ENCODE measurements at places on chromosomes 12 and 14.

DNA sequence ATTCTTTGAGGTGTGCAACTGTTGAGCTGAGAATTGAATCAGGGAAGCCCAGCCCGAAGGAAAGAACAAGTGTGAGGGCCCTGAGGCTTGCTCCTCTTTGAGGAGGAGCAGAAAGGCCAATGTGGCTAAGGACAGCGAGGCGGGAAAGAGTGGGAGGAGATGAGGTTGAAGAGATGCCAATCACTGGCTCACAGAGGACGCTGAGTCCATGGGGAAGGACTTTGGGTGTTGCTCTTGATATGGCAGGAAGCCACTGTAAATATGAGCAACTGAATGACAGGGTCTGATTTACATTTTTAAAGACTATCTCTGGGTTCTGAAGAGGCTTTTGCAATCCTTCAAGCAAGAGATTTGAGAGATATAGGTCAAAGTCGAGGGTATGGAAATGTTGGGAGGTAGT is 3.3 kb upstream of the APPL2 start:
- H3K27ac ChIP-seq: no peak overlapping the region
- H3K4me3 ChIP-seq: no peak overlapping the region
- H3K36me3 ChIP-seq: no peaks in the 10 kb centered on the region
- H3K27me3 ChIP-seq: no peaks in the 10 kb centered on the region
- DNase-seq: no peak
- H3K4me1 ChIP-seq: peaks cover 11% of the 10 kb centered on the region

- H3K27me3 ChIP-seq: no peaks in the 10 kb centered on the region
- no peak for DNase-seq
- no peak overlapping the region for H3K4me3 ChIP-seq
- H3K36me3 ChIP-seq: no peaks in the 10 kb centered on the region
- H3K27ac ChIP-seq: no peak overlapping the region
- peaks cover 35% of the 10 kb centered on the region for H3K4me1 ChIP-seq
Measured at GRCh38 chr12:6685814-6686213, 3.4 kb downstream of the ZNF384 start.

- no peak overlapping the region for H3K27ac ChIP-seq
- peaks cover 38% of the 10 kb centered on the region for H3K27me3 ChIP-seq
- peaks cover 9% of the 10 kb centered on the region for H3K4me1 ChIP-seq
Measured at GRCh38 chr12:125191361-125192087, 126.3 kb downstream of the AACS start.

GRCh38 chr12:21428241-21428640 is 9.2 kb upstream of the PYROXD1 start:
- DNase-seq: no peak
- no peaks in the 10 kb centered on the region for H3K27me3 ChIP-seq
- no peak overlapping the region for H3K27ac ChIP-seq
- H3K4me1 ChIP-seq: no peaks in the 10 kb centered on the region
- H3K36me3 ChIP-seq: no peaks in the 10 kb centered on the region

DNA sequence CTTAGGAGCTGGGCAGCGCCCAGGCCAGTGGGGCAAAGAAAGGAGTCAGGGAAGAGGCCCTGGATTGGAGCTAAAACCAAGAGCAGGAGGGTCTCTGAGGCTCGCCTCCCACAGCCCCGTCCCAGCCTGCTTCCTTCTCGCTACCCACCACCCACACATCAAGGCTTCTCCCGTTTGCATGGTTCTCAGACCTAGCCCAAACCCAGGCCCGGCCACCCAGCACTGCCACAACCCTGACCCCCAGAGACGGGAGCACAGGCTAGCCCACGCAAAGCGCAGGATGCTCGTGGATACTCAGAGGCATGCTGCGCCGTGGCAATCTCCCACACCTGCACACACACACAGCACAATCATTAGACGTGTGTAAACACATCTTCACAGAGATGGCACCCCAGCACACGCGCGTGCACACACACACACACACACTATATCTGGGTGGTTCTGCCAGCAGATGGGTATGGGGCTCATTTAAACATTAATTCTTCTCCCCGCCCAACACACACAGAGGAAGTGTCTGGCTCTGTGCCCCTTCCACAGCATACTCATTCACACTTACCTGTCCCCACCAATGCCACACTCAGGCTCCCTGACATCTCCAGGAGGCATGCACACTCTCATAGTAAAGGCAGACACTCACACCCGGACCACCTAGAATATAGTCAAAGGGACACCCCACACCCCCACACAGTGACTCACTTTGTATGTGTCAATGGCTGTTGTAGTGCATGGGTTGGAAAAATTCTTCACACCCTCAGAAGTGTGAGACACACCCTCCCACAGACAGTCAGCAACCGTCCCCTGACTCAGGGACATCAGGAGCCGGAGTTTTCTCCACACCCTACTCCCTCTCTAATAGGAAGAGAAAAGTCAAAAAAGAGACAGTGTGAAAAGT is 1.1 kb downstream of the CARMIL3 start:
- peak overlapping the region; percentile 62 for H3K4me3 ChIP-seq
- peaks cover 16% of the 10 kb centered on the region for H3K4me1 ChIP-seq
- no peaks in the 10 kb centered on the region for H3K27me3 ChIP-seq
- DNase-seq: peak; percentile 9

DNA sequence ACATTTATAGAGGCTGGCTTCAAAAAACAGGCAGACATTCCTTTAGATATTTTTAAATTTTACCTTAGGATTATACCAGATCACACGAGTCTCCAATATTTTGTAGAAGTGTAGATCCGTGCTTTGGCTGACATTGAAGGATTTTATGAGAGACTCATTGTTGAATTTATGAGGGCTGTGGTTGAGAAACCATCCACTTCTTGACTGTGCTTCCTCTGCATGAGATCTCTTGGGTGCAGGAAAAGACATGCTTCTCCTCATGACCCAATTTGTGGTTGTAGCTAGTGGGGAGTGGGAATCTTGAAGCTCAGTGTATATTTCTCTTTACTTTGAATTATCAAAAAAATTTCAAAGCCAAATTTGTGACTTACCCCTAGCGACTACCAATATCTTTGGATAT is 36.7 kb upstream of the NKX2-8 start:
- no peaks in the 10 kb centered on the region for H3K4me1 ChIP-seq
- H3K36me3 ChIP-seq: no peaks in the 10 kb centered on the region
- H3K27me3 ChIP-seq: no peaks in the 10 kb centered on the region
- no peak for DNase-seq
- H3K4me3 ChIP-seq: no peak overlapping the region

DNA sequence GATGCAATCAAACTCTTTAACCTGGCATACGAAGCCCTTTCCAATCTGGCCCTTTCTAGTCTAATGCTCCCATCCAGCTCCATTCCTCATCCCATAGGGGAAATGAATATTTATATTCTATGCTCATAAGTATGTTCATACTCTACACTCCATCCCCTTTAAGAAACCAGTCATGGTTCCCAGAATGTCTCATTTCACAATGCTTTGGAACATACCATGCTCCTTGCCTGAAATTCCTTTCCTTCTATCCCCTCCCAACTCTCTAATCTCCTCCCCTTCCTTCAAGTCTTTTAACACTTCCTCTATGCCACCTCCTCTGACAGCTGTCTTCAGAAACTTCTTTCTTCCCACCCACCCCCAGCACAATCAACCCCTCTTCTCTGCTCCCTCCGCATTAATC is 207.0 kb upstream of the CAND1 start:
- H3K4me1 ChIP-seq: no peaks in the 10 kb centered on the region
- no peak for DNase-seq
- H3K4me3 ChIP-seq: no peak overlapping the region
- no peaks in the 10 kb centered on the region for H3K36me3 ChIP-seq
- H3K27me3 ChIP-seq: no peaks in the 10 kb centered on the region

GRCh38 chr12:103698752-103699560 is 111.9 kb downstream of the STAB2 start:
- H3K27ac ChIP-seq: no peak overlapping the region
- no peak for DNase-seq
- no peak overlapping the region for H3K4me3 ChIP-seq
- H3K36me3 ChIP-seq: no peaks in the 10 kb centered on the region
- H3K4me1 ChIP-seq: peaks cover 11% of the 10 kb centered on the region
- no peaks in the 10 kb centered on the region for H3K27me3 ChIP-seq

DNA sequence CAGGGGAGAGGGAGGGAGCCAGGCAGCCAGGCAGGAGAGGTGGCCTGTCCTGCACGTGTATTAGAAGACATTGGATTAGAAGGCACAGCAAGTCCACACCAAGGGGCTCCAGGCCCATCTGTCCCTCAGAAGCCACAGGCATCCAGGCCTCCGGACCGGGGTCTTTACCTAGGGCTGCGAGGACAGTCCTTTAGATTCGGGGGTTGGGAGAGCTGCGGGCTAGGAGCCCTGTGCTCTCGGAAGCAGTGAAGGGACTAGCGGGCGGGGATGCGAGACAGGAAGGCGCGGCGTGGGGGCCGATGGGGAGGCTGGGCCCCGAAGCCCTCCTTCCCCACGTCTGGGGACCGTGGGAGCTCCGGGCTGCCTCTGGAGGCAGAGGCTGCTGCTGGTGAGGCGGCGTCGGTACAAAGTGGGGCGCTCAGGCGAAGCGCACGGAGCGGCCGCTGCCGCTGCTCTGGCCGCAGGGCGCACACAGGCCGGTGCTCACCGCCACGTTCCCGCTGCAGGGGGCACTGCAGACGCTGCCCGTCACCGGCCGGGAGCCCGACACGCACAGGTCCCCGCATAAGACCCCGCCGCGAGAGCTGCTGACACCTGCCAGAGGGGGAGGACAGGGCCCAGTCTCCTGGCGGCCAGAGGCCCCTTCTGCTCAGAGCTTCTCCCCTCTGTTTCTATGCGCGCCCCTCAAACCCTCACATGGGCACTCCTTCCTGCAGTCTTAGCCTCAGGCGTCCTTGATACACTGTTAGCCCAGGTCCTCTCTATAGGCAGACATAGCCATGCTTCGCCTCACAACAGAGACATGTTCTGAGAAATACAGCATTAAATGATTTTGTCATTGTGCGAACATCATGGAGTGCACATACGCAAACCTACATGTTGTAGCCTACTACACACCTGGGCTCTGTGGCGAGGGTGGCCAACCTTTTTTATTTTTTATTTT is 17.3 kb downstream of the KRT7 start:
- H3K4me3 ChIP-seq: no peak overlapping the region
- no peaks in the 10 kb centered on the region for H3K27me3 ChIP-seq
- peaks cover 4% of the 10 kb centered on the region for H3K36me3 ChIP-seq
- no peak overlapping the region for H3K27ac ChIP-seq
- DNase-seq: peak; percentile 12

GRCh38 chr14:56137453-56137807 is 19.2 kb downstream of the PELI2 start:
- H3K4me3 ChIP-seq: no peak overlapping the region
- H3K36me3 ChIP-seq: no peaks in the 10 kb centered on the region
- no peak overlapping the region for H3K27ac ChIP-seq
- DNase-seq: no peak
- H3K4me1 ChIP-seq: peaks cover 15% of the 10 kb centered on the region

GRCh38 chr12:79023261-79023660 is 158.7 kb downstream of the SYT1 start:
- no peaks in the 10 kb centered on the region for H3K4me1 ChIP-seq
- H3K4me3 ChIP-seq: no peak overlapping the region
- no peak overlapping the region for H3K27ac ChIP-seq

GRCh38 chr14:37874429-37875109 is 279.1 kb downstream of the TTC6 start:
- no peaks in the 10 kb centered on the region for H3K4me1 ChIP-seq
- H3K36me3 ChIP-seq: no peaks in the 10 kb centered on the region
- no peaks in the 10 kb centered on the region for H3K27me3 ChIP-seq

DNA sequence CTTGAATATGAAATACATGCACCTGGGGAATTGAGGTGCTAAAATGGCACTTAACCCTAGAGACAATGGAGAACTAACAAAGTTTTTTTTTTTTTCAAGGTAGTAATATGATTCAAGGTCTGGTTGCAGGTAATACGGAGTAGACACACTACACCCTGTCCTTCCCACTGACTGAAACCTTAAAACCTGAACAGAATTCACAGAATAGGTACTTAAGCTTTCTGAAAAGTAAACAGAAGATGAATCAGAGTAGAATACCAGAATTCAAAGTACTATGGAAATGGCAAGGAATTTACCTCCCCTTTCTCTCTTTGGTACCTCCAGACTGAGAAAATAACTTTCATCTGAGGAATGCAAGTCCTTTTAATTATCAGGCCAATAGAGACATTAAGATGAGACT is 87.2 kb downstream of the PAPLN start:
- H3K27ac ChIP-seq: no peak overlapping the region
- H3K4me3 ChIP-seq: no peak overlapping the region
- H3K4me1 ChIP-seq: peaks cover 13% of the 10 kb centered on the region
- DNase-seq: no peak
- H3K36me3 ChIP-seq: peaks cover 11% of the 10 kb centered on the region

DNA sequence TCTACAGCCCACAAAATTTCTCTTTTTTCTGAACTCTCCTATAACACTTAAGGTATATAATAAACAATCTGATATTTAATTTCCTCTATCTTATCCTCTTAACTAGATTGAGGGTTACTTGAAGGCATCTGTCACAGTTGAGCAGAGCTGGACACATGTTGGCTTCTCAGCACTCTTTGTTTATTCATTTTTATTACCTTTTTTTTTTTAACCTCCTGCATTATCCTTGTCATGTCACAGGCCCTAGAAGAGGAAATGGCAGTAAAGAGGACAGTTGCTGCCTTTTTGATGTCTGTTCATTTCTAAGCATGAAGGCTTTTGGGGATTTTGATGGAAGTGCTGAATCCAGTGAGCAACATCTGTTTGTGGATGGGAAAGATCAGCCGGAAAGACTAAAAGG is 32.5 kb upstream of the EVL start:
- peaks cover 43% of the 10 kb centered on the region for H3K4me1 ChIP-seq
- H3K4me3 ChIP-seq: no peak overlapping the region
- H3K27ac ChIP-seq: peak overlapping the region; percentile 13
- H3K36me3 ChIP-seq: no peaks in the 10 kb centered on the region
- DNase-seq: no peak

DNA sequence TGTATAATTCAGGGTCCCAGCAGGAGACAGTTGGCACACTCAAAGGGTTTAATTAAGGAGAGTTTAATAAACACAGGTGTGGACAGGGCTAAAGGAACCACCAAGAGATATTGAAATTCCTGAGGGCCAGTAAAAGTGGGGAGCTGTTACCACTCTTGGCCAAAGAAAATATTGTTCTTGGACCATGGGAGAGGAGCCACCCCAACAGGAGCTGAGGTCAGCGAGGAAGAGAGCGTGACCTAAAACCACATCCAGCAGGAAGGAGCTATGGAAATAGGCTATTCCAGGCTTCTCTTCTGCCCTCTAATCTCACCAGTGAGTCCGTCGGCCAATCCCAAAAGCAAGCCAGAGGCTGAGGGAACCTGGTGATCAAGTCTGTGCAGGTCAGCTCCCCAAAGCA is 390.8 kb downstream of the MED13L start:
- no peaks in the 10 kb centered on the region for H3K36me3 ChIP-seq
- no peaks in the 10 kb centered on the region for H3K4me1 ChIP-seq
- no peak overlapping the region for H3K27ac ChIP-seq
- H3K4me3 ChIP-seq: no peak overlapping the region

DNA sequence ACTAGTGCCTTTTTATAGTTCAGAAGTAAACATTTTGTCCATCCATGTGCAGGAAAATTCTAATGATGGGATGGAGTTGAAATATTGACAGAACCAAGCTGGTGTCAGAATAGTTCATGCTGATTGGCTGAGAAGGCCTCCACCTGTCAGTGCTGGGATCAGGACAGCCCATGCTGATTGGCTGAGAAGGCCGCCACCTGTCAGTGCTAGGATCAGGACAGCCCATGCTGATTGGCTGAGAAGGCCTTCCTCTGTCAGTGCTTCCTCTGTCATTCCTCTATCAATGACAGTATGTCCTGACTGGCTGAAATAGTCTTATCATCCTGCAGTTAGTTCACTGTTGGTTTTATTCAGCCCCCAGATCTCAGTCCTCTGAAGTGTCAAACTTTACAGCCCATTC is 95.7 kb downstream of the PPP2R5C start:
- H3K27me3 ChIP-seq: no peaks in the 10 kb centered on the region
- H3K36me3 ChIP-seq: peaks cover 4% of the 10 kb centered on the region
- DNase-seq: no peak
- no peak overlapping the region for H3K27ac ChIP-seq

Measured in upper lobe of left lung (tissue), 6 donors.